A673 (cell line): ENCODE measurements at places on chromosomes 4 and X.

- no peaks in the 10 kb centered on the region for H3K27me3 ChIP-seq
- H3K27ac ChIP-seq: no peak overlapping the region
- H3K4me3 ChIP-seq: no peak overlapping the region
These were observed 124.9 kb downstream of the INPP4B start for GRCh38 chr4:142721187-142721586.

DNA sequence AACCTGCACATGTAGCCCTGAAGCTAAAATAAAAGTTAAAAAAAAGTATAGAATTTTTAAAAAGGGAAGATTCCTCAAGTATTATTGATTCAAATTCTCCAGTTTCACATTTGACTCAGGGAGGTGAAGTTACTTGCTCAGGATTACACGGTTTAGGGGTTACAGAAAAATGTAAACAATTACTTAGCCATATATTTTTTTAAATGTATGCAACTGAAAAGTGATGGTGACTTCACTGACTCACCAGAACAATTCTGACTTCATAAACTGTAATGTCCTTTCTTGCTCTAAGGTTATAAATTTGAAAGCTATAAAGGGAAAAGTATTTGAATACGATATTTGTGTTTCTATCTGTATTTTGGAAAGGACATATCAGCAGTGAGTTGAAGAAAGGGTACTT, 371.2 kb downstream of the SPRY1 start:
- H3K4me3 ChIP-seq: no peak overlapping the region
- H3K36me3 ChIP-seq: no peaks in the 10 kb centered on the region
- H3K27me3 ChIP-seq: no peaks in the 10 kb centered on the region
- H3K27ac ChIP-seq: no peak overlapping the region
- H3K4me1 ChIP-seq: no peaks in the 10 kb centered on the region
- DNase-seq: no peak

DNA sequence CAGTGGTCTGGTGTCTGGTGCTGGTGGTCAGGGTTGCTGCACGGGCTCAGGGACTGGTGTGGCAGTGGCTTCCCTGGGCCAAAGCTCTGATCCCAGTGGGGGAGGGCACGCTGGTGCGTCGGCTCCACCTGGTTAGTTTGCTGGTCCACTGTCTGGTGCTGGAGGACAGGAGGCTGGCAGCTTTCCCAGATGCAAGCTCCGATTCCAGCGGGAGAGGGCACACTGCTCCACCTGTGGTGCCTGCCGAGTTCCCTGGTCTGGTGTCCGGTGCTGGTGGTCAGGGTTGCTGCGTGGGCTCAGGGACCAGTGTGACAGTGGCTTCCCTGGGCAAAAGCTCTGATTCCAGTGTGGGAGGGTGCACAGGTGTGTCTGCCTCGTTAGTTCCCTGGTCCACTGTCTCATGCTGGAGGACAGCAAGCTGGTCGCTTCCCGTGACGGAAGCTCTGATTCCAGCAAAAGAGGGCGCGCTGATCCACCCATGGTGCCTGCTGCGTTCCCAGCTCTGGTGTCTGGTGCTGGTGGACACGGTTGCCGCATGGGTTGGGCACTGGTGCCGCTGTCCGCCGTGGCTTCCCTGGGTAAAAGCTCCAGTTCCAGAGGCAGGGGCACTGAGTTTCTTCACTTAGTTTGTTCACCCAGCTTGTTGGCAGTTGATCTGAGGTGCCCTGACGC, 5.8 kb downstream of the VMA21 start:
- peaks cover 11% of the 10 kb centered on the region for H3K36me3 ChIP-seq
- H3K4me3 ChIP-seq: no peak overlapping the region
- H3K27ac ChIP-seq: no peak overlapping the region
- no peaks in the 10 kb centered on the region for H3K27me3 ChIP-seq
- DNase-seq: no peak

GRCh38 chr4:109276482-109277095, 25.9 kb downstream of the COL25A1 start:
- H3K36me3 ChIP-seq: no peaks in the 10 kb centered on the region
- no peaks in the 10 kb centered on the region for H3K27me3 ChIP-seq
- peaks cover 10% of the 10 kb centered on the region for H3K4me1 ChIP-seq
- no peak for DNase-seq
- no peak overlapping the region for H3K4me3 ChIP-seq

DNA sequence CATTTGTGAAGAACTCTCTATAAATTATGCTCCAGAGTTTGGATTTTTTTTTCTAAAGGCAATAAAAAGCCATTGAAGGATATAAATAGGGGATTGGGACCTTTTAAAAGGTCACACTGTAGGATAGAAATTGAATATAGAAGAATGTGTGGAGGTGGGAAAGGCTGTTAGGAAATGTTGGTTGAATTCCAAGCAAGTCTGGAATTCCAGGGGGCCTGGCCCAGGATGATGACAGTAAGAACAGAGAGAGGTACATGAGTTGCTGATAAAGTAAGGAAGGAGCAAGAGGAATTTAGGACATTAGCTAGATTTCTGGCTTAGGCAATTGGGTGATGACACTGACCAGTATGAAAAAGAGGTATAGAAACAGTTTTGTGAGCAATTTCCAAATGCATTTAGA, 95.4 kb upstream of the USP38 start:
- no peaks in the 10 kb centered on the region for H3K36me3 ChIP-seq
- DNase-seq: no peak
- no peaks in the 10 kb centered on the region for H3K27me3 ChIP-seq
- no peak overlapping the region for H3K4me3 ChIP-seq
- no peak overlapping the region for H3K27ac ChIP-seq

GRCh38 chrX:47047989-47048388, 30.3 kb upstream of the RGN start:
- H3K27ac ChIP-seq: no peak overlapping the region
- no peak overlapping the region for H3K4me3 ChIP-seq
- no peaks in the 10 kb centered on the region for H3K4me1 ChIP-seq
- H3K27me3 ChIP-seq: no peaks in the 10 kb centered on the region
- no peak for DNase-seq
- peaks cover 3% of the 10 kb centered on the region for H3K36me3 ChIP-seq

GRCh38 chr4:175805846-175806245, 6.2 kb downstream of the GPM6A start:
- no peak overlapping the region for H3K4me3 ChIP-seq
- H3K4me1 ChIP-seq: no peaks in the 10 kb centered on the region
- no peak for DNase-seq
- no peaks in the 10 kb centered on the region for H3K27me3 ChIP-seq
- no peak overlapping the region for H3K27ac ChIP-seq

DNA sequence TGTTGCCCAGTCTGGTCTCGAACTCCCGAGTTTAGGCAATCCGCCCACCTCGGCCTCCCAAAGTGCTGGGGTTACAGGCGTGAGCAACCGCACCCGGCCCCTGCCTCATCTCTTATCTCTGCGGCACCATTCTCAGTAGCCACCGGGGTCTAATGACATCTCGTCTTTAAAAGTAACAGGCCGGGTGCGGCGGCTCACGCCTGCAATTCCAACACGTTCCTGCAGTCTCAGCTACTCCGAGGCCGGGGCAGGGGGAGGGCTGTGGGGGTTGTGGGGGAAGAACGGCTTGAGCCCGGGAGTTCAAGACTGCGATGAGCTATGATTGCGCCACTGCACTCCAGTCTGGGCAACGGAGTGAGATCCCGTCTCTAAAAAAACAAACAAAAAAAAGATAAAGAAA, 28.8 kb downstream of the ING2 start:
- peaks cover 14% of the 10 kb centered on the region for H3K27me3 ChIP-seq
- H3K4me3 ChIP-seq: no peak overlapping the region
- no peak for DNase-seq

- H3K36me3 ChIP-seq: no peaks in the 10 kb centered on the region
- no peaks in the 10 kb centered on the region for H3K27me3 ChIP-seq
- DNase-seq: peak; percentile 58
- no peaks in the 10 kb centered on the region for H3K4me1 ChIP-seq
- no peak overlapping the region for H3K27ac ChIP-seq
These were observed 13.1 kb upstream of the SLC9B1 start for GRCh38 chr4:103032574-103032973.

DNA sequence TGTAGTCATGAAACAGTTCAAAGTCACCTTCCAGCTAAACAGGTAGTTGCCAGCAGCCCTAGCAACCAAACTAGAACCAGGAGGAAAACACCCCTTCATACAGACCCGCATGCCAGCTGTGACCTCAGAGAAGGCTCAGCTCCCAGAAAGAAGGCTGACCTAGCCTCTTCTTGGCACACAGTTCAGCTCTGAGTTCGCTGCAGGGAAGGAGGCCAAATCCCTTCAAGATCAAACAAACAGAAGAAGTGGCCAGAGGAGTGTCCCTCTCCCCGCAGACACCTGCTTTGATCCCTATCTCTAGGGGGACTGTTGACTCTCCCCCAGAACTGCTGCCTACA, 56.0 kb downstream of the HADH start:
- no peak for DNase-seq
- H3K4me1 ChIP-seq: no peaks in the 10 kb centered on the region
- H3K4me3 ChIP-seq: no peak overlapping the region
- no peaks in the 10 kb centered on the region for H3K27me3 ChIP-seq
- no peak overlapping the region for H3K27ac ChIP-seq

DNA sequence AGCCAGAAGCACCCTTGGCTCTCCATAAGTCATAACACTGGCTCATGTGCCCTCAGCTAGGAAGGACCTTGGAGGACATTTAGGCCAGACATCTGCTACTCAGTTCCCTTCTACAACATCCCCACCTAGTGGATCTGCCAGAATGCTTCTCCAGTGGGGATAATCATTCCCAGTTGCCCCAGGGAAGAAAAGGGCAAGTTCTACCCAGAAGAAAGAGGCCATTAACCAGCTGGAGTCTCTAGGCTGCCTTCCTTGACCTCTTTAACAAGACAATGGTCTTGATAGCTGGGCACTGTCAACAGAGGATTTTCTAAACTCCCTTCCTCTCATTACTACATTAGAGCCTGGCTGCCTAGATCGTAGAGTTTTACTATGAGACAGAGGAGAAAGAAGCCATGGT, 42.0 kb downstream of the LGI2 start:
- no peak overlapping the region for H3K27ac ChIP-seq
- no peaks in the 10 kb centered on the region for H3K36me3 ChIP-seq
- H3K27me3 ChIP-seq: no peaks in the 10 kb centered on the region
- DNase-seq: peak; percentile 42
- no peak overlapping the region for H3K4me3 ChIP-seq

- no peaks in the 10 kb centered on the region for H3K36me3 ChIP-seq
- no peaks in the 10 kb centered on the region for H3K27me3 ChIP-seq
- DNase-seq: no peak
- H3K27ac ChIP-seq: no peak overlapping the region
These were observed 92.9 kb upstream of the TLL1 start for GRCh38 chr4:165779950-165780670.

GRCh38 chr4:128338634-128339355, 51.2 kb upstream of the PGRMC2 start:
- no peak overlapping the region for H3K4me3 ChIP-seq
- no peak for DNase-seq
- no peaks in the 10 kb centered on the region for H3K36me3 ChIP-seq
- no peak overlapping the region for H3K27ac ChIP-seq
- no peaks in the 10 kb centered on the region for H3K27me3 ChIP-seq
- H3K4me1 ChIP-seq: no peaks in the 10 kb centered on the region

GRCh38 chr4:158163941-158164767, 8.7 kb downstream of the GASK1B start:
- H3K27ac ChIP-seq: no peak overlapping the region
- no peak overlapping the region for H3K4me3 ChIP-seq
- no peaks in the 10 kb centered on the region for H3K36me3 ChIP-seq
- H3K4me1 ChIP-seq: peaks cover 10% of the 10 kb centered on the region

DNA sequence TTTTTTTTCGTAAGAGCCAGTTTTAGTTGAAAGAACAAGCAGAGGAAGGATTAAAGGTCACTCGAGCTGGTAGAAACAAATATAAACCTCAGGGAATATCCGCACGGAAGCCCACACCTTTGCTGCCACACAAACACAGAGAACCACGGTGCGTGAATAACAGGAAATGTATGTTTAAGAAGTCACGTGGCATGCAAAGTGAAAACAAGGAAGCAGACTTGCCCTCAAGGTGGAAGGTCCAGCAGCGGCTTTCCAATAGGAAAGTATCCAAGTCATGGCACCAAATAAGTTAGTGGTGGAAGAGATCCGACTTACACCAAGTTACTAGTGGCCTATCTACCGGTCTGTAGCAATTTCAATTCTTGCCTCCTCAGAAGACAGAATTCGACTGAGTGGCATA, 215.5 kb downstream of the HHIP start:
- DNase-seq: no peak
- H3K4me1 ChIP-seq: no peaks in the 10 kb centered on the region
- H3K27ac ChIP-seq: no peak overlapping the region

DNA sequence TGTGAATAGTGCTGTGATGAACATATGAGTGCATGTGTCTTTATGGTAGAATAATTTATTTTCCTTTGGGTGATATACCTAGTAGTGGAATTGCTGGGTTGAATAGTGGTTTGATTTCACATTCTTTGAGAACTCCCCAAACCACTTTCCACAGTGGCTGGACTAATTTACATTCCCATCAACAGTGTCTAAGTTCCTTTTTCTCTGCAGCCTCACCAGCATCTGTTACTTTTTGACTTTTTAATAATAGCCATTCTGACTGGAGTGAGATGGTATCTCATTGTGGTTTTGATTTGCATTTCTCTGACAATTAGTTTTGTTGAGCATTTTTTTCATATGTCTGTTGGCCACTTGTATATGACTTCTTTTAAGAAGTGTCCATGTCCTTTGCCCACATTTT, 29.1 kb downstream of the JADE3 start:
- peaks cover 5% of the 10 kb centered on the region for H3K4me1 ChIP-seq
- H3K27ac ChIP-seq: no peak overlapping the region
- no peak overlapping the region for H3K4me3 ChIP-seq
- no peaks in the 10 kb centered on the region for H3K27me3 ChIP-seq

DNA sequence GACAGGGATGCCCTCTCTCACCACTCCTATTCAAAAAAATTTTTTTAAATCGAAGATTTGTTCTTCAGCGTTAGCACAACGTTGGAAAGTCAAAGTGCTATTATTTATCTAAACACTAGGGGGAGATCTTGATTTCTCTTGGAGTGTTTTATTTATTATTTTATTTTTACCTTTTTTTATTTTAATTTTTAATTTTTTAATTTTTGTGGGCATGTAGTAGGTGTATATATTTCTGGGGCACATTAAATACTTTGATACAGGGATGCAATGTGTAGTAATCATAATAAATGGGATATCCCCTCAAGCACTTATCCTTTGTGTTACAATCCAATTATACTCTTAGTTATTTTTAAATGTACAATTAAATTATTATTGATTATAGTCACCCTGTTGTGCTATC, 37.4 kb upstream of the SLC10A4 start:
- no peaks in the 10 kb centered on the region for H3K27me3 ChIP-seq
- peaks cover 1% of the 10 kb centered on the region for H3K4me1 ChIP-seq
- no peaks in the 10 kb centered on the region for H3K36me3 ChIP-seq
- H3K4me3 ChIP-seq: no peak overlapping the region

DNA sequence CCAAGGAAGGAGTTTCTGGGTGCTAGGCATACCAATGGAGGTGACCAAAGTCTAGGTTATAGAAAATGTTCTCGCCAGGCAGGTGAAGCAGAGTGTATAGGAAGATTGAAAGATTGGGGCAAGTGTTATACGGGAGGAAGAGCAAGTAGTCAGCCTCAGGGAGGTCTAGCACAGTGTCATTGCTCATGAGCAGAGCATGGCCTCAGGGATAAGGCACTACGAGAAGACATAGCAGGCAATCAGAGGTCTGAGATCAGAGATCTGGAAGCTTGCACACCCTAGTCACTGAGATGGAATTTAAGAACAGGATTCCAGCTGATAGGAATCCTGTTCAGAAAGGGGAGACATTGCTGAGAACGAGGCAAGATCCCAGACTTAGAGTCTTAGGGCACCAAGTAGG, 350.0 kb upstream of the CASK start:
- H3K36me3 ChIP-seq: no peaks in the 10 kb centered on the region
- no peak for DNase-seq
- H3K4me1 ChIP-seq: no peaks in the 10 kb centered on the region
- no peak overlapping the region for H3K27ac ChIP-seq
- no peak overlapping the region for H3K4me3 ChIP-seq

- no peak overlapping the region for H3K27ac ChIP-seq
- H3K4me3 ChIP-seq: no peak overlapping the region
- H3K36me3 ChIP-seq: no peaks in the 10 kb centered on the region
- H3K4me1 ChIP-seq: no peaks in the 10 kb centered on the region
- no peak for DNase-seq
These were observed 86.0 kb downstream of the PAK3 start for GRCh38 chrX:111181951-111182350.
